Activated naive CD8-positive, alpha-beta T cell treated with anti-CD3 and anti-CD28 coated beads, Interleukin-2, amount 10 ng/mL, durations not matched to agents 7 days and 5 days (primary cell): ENCODE measurements at places on chromosomes 2 and 18. TPM values are rescaled to one million over a fixed set of nuclear protein-coding genes. Genes with fewer than 3 reads are reported as not detected.
A peak's percentile ranks its signal among the peaks of the same experiment; 100 is the strongest.

Gene KCNK3
- total RNA-seq = not detected

Gene HAT1
- 52.5 TPM for total RNA-seq

- no peak for DNase-seq
These were observed 155.0 kb downstream of the MAIP1 start for GRCh38 chr2:200110381-200110780.

- no peak for DNase-seq
These were observed 36.2 kb upstream of the TAF1B start for GRCh38 chr2:9807056-9807455.

- DNase-seq = no peak
These were observed 157.0 kb upstream of the RND3 start for GRCh38 chr2:150644298-150645067.

DNA sequence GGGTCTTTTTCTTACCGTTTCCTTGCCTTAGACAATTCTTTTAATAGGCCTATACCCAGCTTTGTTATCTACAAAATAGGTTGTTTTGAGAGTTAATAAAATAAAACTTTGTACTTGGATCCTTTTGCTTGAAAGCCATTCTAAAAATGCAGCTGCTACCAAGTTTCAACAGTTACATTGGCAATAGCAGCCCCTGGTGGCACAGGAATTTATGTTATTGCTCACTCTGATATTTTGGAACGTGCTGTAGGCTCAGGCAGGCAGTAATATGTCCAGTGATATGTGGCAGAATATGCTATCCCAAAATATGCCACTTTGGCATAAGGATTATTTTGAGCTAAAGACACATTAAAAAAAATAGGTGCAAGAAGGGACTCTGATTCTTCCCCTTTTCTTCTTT is 6.7 kb upstream of the COMMD1 start:
- DNase-seq = no peak

DNA sequence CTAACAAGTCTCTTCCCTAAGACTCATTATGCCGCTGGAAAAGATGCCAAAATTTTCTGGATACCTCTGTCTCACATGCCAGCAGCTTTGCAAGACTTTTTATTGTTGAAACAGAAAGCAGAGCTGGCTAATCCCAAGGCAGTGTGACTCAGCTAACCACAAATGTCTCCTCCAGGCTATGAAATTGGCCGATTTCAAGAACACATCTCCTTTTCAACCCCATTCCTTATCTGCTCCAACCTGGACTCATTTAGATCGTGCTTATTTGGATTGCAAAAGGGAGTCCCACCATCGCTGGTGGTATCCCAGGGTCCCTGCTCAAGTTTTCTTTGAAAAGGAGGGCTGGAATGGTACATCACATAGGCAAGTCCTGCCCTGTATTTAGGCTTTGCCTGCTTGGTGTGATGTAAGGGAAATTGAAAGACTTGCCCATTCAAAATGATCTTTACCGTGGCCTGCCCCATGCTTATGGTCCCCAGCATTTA is 26.3 kb downstream of the DHRS9 start:
- no peak for DNase-seq

GRCh38 chr2:85503851-85504777 is 34.9 kb upstream of the MAT2A start:
- DNase-seq = peak; percentile 10

DNA sequence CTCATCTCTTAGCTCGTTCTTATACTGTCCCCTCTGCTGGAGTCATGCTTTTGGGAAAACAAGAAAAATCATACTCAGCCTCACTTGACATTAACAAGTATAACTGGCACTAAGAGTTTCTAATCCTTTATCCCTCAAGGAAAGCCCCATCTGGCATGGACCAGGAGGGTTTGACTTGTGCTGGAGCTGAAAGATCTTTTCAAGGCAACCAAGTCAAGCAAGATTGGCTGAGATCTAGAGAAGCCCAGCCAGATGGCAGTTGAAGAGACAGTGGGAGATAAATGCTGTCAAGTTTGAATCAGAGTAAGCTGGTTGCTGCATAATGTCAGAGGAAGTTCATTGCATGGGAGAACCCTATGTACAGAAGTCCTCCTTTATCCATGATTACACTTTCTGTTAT is 336.5 kb upstream of the LRP1B start:
- DNase-seq = no peak

DNA sequence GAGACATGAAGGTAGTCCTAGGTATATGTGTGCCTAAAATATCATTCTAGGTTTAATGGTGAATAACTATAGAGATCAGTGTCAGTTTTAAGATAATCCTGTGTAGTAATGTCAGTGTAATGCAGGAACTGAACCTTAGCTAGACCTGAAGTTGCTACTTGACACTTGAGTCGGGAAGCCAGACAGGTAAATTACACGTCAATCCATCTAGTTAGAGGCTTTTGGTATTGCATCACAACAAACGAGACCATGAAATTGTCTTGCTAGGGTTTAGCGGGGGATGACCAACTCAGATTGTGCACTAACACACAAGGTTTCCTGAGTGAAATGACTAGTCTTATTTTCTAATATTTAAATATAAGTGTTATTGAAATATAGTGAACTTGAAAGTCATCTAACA is 2.0 kb downstream of the YPEL5 start:
- DNase-seq = no peak
